T-helper 9 cell (primary cell): ENCODE measurements at places on chromosomes 12 and 14.

DNA sequence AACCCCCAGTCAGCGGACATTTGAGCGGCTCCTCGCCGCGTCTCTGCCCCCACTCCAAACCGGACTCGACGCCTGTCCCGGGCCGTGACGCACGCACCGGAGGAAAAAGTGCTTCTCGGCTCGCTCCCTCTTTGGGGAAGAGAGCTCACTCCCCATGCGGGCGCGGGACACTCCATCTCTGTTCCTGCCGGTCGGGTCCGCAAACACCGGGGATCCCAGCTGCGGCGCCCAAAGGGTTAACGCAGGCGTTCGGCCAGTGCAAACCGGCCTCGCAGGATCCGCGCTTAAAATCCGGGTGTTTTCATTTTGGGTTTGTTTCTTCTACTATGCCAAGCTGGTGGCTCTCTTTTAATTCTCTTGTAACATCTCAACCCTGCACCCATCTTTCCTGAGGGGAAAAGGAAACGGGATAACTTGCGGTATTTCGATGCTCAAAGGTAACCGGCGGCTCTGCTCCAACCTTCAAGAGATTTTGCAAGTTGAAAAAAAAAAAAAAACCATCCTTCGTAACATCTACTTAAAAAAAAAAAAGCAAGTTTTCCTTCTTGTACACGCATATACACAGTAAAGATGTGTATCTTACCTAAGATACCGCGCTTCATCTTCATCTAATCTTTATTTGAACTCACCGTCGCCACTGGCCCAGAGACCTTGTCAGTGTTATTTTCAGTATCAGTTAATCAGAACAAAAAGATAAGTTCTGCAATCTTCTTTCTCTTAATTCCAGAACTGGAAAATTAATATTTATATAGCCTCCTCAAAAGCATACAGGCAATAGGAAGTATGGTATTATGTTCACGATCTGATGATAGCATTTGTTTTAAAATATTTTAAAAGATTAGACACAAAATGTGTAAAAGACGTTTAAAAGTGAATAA lies 1.6 kb upstream of the ATP2B1 start:
- no peak for DNase-seq

- no peak for DNase-seq
These were observed 27.1 kb downstream of the FAM222A start for GRCh38 chr12:109740694-109741245.

- no peak for DNase-seq
These were observed 28.3 kb upstream of the GRIP1 start for GRCh38 chr12:66707002-66707697.

DNA sequence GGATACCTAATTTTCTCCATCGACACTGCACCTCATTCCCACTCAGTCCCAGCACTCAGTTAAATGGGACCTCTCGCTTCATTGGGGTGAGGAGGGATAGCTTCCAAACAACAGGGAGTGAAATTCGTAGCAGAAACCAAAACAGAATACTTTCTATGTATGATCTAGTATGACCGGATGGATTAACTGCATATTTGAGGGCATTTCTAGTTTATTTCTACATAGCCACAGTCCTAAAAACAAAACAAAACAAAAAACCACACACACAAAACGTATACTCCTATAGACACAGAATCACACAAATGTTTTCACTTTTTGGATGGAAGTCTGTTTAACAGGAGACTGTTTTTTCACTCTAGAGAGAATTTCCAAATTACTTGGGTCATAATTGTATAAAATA lies 307.5 kb upstream of the FKBP4 start:
- DNase-seq = no peak

DNA sequence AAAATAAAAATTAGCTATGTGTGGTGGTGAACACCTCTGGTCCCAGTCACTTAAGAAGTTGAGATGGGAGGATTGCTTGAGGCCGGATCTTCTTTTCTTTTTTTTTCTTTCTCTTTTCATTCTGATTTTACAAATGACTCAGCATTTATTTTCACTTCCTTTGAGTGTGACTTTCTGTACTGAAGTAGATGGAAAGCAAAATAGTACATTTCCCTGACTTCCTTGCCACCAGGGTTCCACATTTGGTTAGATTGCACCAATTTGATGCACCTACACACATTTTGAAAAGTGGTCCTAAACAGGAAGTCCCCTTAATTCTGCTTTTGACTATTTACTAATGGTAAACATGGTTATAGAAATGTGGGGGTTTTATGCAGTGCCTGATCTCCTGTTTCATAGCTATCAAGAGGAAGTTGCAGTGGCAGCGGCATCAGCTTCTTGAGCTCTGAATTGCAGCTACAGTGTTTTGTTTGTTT lies 13.0 kb upstream of the LEMD3 start:
- no peak for DNase-seq

DNA sequence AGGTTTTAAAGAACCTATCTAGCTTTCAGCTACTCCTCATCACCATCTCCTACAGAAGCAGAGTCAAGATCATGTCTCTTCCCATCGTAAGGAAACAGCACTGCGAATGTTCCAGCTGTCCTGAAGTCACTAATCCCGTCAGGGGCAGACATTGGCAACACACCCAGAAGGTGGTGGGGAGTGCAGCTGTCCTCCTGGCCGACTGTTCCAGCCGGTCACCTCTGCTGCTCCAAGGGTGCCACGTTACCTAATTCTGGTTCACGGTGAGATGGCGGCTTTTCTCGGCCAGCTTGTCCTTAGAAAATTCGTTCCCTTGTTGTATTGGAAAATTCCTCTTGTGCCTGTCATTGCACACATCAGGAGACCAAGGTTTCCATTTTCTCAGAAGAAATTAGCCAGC lies 196.2 kb downstream of the ZFP36L1 start:
- no peak for DNase-seq

DNA sequence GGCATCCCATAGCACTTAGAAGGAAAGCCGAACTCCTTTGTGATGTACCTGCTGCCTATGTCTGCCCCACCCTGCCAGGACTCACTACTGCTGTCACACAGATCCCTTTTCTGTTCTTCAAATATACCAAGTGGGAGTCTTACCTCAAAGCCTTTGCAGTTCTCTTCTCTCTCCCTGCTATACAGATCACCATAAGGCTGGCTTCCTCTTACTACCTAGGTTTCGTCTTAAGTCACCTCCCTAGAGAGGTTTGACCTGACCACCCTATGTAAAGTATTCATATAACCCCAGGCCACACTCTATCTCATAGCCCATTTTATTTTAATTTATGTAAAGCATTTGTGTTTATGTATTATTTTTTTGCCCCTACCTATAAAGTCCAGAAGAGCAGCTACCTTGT lies 117.6 kb downstream of the CRADD start:
- no peak for DNase-seq

DNA sequence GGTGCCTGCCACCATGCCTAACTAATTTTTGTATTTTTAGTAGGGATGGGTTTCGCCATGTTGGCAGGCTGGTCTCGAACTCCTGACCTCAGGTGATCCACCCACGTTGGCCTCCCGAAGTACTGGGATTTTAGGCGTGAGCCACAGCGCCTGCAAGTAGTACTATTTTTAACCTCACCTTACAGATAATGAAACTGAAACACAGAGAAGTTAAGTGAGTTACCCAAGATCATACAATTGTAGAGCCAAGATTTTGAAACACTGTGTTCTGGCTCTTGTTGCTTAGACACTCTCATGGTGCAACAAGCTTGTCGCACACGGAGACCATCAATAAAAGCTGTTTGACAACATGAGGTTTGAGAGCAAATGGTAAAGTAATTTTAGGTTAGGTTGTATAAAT lies 159.1 kb upstream of the LMNTD1 start:
- no peak for DNase-seq

DNA sequence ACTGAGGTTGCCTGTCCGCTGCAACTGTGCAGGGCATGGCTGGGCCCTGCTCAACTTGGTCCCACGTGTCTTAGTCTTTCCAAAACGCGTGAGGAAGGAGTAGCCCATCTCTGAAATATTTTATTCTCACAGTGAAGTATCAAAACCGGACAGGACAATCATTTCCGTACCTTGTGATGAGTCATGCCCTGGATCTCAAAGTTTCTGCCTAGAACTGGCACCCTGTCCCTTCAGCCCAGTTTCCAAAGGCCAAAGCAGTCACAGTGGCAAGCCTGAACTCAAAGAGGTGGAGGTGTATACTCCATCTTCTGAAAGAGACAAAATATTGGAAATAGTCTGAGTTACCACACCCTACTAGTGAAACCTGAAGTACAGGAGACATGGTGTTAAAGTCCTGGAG lies 28.5 kb upstream of the SRGAP1 start:
- DNase-seq = no peak

DNA sequence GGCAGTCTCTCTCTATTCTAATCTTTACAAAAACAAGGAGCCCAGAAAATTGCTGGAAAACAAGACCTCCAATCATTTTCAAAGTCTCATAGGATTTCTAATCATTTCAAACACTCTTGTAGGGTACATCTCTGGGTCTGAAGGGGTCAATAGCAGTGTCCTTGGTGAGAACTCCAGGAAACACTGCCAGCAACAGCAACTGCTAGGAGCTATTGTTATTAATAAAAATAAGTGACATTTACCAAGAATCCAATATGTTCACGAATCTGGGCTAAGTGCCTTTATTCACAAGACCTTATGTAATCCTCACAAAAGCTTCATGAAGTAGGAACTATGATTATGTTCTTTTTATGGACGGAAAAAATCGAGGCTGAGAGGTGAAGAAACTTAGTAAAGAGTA lies 72.8 kb downstream of the TTC7B start:
- DNase-seq = no peak

- no peak for DNase-seq
These were observed 848.0 kb upstream of the USP15 start for GRCh38 chr12:61412201-61412600.

GRCh38 chr12:130568041-130568440 lies 148.1 kb downstream of the RIMBP2 start:
- DNase-seq = no peak

GRCh38 chr14:68232300-68233055 lies 412.9 kb downstream of the RAD51B start:
- no peak for DNase-seq

DNA sequence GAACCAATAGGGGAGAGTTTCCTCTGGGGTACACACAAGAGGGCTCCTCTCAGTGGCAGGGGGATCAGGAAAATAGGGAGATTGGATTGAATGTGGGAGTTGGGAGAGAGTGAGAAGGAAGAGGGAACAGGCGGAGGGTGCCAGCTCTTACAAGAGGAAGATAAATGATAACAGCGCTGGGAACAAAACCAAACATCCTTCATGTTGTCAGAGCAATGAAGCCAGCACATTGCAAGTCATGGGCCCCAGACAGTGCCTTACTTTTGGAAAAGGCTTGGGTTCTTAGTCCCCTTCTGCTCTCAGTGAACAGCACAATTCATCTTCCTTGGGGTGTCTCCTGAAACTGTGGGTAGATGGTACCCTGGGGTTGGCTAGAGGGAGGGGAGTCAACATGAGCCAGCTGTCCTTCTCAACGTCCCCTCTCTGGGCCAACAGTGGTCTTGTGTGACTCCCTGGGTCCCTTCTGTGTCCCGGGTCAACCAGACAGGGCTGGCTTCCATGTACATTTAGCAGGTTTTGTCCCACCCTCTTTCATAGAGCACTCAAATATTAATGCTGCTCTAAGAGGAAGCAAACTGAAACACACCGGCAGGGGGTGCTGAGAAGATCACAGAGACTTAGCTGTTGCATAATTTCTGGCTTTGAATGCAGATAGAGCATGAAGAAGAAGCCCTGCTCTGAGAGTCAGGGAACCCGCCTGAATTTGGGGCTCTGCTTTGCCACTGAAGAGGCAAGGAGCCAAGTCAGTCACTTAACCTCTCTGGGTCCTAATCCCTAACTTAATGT lies 138.5 kb downstream of the ESRRB start:
- DNase-seq = no peak

- DNase-seq = no peak
These were observed 15.5 kb upstream of the FLRT2 start for GRCh38 chr14:85514487-85514886.

GRCh38 chr12:111664961-111665865 lies 20.5 kb downstream of the BRAP start:
- no peak for DNase-seq

GRCh38 chr12:57707250-57707649 lies 13.3 kb downstream of the OS9 start:
- DNase-seq = no peak

DNA sequence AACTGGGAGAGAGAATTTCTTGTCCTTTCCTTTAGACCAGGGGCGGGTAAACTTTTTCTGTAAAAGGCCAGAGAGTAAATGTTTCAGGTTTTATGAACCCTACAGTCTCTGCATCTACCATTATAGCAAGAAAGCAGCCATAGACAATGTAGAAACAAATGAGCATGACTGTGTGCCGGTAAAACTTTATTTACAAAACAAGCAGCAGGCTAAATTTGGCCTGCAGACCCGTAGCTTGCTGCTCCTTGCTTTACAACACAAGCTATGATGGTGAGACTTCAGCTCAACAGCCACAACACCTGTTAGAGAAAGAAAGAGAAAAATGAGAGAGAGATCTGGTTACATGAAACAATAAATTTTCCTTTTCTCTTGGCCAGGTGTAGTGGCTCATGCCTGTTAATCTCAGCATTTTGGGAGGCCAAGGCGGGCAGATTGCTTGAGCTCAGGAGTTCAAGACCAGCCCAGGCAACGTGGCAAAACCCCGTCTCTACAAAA lies 4.2 kb upstream of the CDC42BPB start:
- DNase-seq = no peak

DNA sequence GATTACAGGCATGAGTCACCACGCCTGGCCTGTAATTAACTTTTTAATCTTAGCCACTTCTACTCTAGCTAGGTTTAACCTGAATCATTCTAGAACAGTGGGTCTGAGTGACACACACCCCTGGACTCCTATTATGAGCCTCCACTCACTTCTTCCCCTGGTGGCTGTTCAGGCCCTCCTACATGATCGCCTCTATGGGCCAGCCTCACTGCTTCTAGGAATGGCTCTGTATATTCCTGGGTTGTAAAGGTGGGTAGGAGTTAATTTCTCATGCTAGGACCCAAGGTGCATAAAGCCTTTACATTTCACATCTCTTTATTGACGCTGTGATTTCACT lies 8.0 kb upstream of the RNU6-8 start:
- no peak for DNase-seq

GRCh38 chr12:9132008-9132535 lies 16.4 kb upstream of the A2M start:
- DNase-seq = no peak

DNA sequence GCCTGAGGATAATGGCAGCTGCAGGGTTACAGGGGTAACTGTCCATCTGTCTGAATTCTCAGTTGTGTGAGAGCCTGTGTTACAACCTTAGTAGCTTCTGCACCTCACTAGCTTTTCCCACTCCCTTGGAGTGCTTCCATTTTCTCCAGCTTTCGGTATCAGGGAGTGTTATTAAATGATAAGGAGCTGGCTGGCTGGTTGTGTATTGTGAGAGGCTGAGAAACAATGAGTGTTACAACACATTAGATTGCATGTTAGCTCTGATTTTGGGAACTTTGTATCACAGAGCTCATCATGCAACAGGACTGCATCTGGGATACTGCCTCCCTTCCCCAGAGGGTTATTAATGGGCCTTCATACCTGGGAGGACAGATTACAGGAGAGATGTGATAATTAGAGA lies 723.7 kb downstream of the DIO2 start:
- no peak for DNase-seq

GRCh38 chr14:90330203-90331196 lies 1.2 kb downstream of the NRDE2 start:
- DNase-seq = no peak
